ENCODE measurements at places on chromosomes 5 and 9.

- no peak for DNase-seq
Measured at GRCh38 chr5:150596826-150597225, 43.6 kb upstream of the SYNPO start.

- peak; percentile 39 for DNase-seq
Measured at GRCh38 chr9:129482521-129483414, 138.1 kb downstream of the C9orf50 start.

- DNase-seq = no peak
Measured at GRCh38 chr9:784916-785315, 56.6 kb upstream of the DMRT1 start.

GRCh38 chr5:73861313-73861988 lies 235.5 kb downstream of the ARHGEF28 start:
- no peak for DNase-seq

GRCh38 chr5:116271446-116272025 lies 186.7 kb downstream of the COMMD10 start:
- DNase-seq = no peak

DNA sequence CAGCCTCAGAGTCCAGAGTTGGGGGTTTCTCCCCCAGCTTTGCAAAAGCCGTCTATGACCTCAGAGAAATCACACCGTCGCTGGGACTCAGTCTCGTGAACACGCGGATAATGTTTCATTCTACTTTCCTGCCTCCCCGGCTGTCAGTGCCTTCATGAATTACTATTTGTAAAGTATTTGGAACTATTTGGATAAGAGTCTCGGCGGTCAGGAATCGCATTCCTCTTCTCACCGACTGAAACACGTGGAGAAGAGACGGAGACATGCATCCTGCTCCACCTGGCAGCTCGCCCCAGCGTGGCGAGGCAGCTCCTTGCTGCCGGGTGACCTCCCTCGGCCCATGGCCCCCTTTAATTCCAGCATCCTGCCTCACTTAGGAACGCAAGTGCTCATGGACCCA lies 23.9 kb downstream of the IRX2 start:
- no peak for DNase-seq

DNA sequence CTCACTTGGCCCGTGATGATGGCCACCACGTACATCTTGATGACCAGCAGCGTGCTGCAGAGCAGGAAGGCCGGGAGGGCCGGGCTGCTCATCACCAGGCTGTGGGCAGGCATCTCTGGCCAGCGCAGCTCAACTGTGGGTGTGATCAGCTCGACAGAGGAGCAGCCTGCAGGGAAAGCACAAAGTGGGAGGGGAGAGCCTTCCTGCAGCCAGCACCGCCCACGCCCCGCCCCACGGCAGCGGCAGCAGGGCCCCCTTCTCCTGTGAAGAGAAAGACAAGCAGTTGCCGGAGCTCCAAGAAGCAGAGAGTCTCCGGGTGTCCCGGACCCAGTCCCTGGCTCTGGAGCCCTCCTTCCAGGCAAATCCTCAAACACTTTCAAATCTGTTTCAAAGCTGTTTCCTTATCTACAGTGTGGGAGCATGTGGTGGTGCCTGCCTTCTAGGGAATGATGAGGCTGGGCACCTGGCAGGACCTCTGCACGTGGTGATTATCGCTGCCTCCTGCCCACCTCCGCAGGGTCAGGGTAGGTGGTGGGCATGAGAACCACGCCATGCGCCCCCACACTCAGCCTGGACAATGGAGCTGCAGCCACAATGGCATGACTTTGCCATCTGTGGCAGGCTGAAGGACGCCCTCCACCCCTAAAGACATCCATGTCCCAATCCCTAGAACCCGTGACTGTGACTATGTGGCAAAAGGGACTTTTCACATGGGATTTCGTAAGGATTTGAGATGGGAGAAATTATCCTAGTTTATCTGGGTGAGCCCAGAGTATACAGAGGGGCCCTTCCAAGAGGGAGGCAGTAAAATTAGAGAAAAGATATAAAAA lies at the start of gene PTGES:
Gene PTGES (minus strand): TSS at position 143 of the 830 bp plus-strand sequence. CDS start 30 bp downstream, at position 113.
- peak; percentile 66 for DNase-seq

DNA sequence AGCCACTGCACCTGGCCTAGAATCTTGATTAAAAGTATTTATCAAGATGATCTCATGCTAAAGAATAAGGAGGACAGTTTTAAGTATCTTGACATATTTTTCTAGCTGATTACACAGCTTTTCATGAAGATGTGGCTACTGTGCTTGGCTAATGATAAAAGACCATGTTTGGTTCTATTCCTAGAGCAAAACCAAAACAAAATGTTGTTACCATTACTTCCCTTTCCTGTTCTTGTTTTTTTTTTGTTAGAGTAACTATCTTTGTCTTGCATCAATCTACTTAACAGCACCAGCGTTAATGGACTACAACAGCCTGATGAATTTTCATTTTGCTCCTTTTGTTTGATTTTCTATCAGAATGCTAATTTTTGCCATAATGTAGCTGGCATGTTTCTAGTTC lies 86.2 kb upstream of the DHFR start:
- no peak for DNase-seq

DNA sequence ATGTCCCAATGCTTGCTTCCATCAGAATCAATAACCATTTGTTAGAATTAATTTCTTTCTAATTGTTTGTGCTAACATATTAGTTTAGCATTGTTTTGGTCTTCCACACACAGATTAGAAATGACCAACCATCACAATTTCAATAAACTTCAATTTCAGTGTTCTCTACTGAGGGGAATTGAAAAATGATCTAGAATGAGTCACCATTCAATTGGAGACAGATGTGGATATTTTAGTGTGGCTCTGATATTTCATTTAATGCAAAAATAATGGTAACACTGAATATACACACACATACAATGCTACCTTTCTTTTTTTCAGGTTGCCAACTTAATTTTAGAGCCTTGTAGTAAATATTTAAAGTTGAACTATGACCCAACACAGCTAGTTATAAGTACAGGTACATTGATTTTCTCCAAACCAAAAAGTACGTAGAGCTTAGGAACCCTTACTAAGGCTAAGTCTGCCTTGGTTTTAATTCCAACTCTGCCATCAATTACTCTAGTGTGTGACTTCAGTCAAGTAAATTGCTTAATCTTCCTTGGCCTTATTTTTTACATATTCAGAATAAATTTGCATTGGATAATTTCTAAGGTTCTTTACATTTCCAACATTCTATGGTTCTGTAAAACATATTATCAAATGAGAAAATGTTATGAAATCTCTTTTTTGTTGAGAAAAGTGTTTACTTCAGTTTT lies 143.9 kb downstream of the DMRTA1 start:
- DNase-seq = no peak

DNA sequence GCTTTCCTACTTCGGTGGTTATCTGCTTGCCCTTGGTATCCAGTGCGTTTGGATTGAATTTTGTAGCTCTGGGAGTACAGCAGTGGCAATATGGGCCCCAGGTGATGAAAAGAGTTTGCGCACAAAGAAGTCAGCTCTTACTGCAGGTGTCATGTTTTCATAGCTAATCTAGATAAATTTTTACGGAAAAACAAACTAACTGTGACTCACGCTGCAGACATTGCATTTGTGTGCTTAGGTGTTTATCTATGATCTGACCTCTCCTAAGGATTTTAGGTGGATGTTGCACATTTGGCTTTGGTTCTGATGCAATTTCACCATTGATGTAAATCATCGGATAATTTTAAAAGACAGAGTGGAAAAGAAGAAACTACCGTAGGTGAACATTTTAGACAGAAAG lies 92.1 kb downstream of the VCAN start:
- DNase-seq = no peak

GRCh38 chr9:130265431-130266235 lies at the start of gene HMCN2:
Gene HMCN2 (plus strand): TSS chr9:130265760. CDS start chr9:130265879, 119 bp downstream.
- peak; percentile 7 for DNase-seq

DNA sequence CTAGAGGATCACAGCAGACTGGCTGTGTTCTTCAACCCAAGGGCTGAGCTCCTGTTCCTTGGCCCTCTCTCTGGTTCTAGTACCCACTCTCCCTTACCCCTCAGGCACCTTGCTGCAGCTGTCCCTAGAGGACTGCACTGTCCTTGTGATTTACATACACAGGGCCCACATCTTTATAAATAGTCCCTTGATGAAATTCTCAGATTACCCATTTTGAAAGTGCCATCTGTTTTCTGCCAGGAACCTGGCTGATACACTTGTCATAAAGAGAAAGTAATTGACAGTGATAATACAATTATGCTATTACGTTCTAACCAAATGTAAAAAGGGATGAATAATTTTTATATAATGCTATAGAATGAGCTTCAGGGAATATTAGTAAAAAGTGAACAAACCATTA lies 16.5 kb upstream of the SPARC start:
- no peak for DNase-seq

- no peak for DNase-seq
Measured at GRCh38 chr9:133275105-133276000, at the start of gene ABO. Gene ABO (minus strand): TSS chr9:133275201.

- DNase-seq = no peak
Measured at GRCh38 chr5:32087086-32088082, 86.7 kb downstream of the GOLPH3 start.

DNA sequence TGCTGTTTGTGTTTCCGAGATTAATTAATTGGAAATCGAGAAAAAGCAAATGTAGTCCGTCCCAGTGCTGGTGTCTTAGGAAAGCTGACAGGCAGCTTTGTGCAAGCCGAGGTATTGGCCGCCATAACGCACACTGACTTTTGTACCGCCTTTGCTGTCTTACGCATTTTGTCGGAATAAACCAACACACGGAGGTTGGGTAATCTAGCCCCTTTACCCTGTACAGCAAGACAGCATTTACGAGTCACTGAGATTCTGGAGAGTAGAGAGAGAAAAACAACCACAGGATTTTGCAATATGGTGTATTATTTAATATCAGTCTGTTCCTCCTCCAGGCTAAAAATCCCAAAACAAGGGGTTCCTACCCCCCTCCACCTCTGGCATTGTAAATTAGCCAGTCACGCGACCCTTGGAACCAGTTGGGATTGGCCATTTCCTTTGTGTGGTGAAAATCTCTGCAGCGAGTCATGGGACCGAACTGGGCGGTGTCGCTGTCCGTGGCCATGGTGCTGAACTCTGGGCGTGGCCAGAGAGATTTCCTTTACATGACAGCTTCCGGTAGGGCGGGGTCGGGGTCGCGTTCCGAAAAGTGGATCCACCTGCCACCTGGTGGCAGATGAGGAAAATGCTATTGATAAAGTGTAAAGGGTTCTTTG lies 10.3 kb upstream of the PCDHB1 start:
- peak; percentile 78 for DNase-seq

GRCh38 chr9:89935115-89935514 lies 330.3 kb downstream of the GADD45G start:
- DNase-seq = no peak

- DNase-seq = no peak
Measured at GRCh38 chr9:123335986-123336329, 20.0 kb upstream of the CRB2 start.

DNA sequence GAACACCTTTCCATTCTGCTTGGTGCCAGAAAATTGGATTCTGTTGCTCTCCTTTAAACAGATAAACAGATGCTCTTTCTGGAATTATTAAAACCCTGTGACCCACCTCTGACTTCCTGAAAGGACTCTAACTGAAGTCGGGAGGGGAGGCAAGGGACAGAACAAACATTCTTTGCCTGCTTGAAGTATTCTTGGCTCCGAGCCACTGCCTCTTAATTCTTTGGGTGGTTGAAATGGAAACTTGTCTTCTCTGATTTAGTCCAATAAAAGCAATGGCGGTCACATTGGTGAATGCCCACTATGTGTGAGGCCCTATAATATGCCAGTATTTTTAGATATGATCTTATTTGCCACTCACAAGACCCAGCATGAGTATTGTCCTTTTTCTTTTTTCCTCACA lies 236.8 kb downstream of the SLIT3 start:
- no peak for DNase-seq

- DNase-seq = no peak
Measured at GRCh38 chr9:38336341-38336740, 56.2 kb upstream of the ALDH1B1 start.

DNA sequence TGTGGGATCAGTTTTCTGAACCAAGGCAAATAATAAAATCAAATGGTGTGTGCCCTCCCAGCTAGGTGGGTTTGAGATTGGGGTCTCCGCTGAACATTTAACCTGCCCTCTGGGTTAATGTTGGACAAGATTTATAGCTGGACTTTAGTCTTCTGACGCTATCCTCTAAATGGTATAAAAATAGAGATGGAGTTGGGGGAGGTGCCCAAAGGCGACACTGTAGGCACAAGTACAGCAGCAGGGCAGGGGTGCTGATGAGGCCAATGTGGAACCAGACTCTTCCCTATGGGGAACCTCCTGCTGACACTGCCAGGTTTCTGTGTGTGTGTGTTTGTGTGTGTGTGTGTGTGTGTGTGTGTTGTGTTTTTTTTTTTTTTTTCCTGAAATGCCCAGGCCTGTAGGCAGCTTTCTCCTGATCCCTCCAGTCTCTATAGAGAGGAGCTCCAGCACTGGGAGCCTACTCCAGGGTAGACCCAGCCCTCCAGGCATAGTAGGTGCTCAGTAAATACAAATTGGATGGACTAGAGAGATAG lies 37.9 kb downstream of the PCDH1 start:
- no peak for DNase-seq

- no peak for DNase-seq
Measured at GRCh38 chr5:172380301-172380986, 73.9 kb downstream of the SH3PXD2B start.

- no peak for DNase-seq
Measured at GRCh38 chr5:128766406-128766805, 198.9 kb upstream of the SLC27A6 start.

DNA sequence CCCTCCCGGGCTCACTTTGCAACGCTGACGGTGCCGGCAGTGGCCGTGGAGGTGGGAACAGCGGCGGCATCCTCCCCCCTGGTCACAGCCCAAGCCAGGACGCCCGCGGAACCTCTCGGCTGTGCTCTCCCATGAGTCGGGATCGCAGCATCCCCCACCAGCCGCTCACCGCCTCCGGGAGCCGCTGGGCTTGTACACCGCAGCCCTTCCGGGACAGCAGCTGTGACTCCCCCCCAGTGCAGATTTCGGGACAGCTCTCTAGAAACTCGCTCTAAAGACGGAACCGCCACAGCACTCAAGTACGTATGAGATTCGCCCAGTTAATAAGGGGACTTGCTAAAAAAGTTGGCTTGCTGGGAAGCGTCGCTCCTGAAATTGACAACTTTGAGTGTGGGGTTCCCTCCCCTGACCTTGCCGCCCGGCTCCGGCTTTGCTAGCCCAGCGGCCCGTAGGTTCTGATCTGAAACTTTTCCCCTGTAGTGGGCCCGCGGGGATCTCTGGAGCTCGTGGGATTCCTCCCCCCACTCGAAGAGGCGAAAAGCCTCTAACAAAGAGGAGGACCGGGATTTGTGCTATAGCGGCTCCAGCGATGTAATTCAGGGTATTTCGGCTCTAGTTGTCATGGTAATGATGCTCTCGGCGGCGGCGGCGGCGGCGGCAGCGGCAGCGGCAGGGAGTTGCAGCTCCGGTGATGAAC lies 572 bp downstream of the NR4A3 start:
- peak; percentile 65 for DNase-seq

GRCh38 chr9:1001838-1002237 lies 25.4 kb downstream of the DMRT3 start:
- DNase-seq = no peak
